ENCODE measurements at places on chromosomes 2 and 18. TPM values are rescaled to one million over a fixed set of nuclear protein-coding genes. Genes with fewer than 3 reads are reported as not detected.

The NYAP2 gene
- not detected for total RNA-seq

The SNORC gene
- total RNA-seq: 0.12 TPM

The EHBP1 gene
- total RNA-seq: 72.3 TPM

The ABCB11 gene
- total RNA-seq: 1.2 TPM
